NCI-H1694 (cell line): ENCODE measurements at places on chromosomes 1 and 21.

- DNase-seq: no peak
These were observed 1004.9 kb upstream of the NCAM2 start for GRCh38 chr21:19993268-19993667.

DNA sequence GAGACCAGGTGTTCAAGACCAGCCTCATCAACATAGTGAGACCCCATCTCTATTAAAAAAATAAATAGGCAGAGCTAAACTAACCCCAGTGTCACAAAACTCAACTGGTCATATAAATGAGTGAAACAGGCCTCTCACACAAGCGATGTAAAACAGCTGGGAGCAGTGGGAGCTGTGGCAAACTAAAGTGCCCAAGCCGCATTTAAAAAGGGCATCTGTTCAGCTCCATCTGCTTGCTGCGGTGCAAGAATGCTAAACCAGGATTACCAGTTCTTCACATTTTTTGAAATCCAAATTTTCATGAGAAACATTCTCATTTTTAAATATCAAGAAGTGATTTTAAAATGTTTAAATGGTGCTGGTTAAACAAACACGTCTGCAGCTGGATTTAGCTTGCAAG lies 50.0 kb upstream of the WNT2B start:
- peak; percentile 23 for DNase-seq

DNA sequence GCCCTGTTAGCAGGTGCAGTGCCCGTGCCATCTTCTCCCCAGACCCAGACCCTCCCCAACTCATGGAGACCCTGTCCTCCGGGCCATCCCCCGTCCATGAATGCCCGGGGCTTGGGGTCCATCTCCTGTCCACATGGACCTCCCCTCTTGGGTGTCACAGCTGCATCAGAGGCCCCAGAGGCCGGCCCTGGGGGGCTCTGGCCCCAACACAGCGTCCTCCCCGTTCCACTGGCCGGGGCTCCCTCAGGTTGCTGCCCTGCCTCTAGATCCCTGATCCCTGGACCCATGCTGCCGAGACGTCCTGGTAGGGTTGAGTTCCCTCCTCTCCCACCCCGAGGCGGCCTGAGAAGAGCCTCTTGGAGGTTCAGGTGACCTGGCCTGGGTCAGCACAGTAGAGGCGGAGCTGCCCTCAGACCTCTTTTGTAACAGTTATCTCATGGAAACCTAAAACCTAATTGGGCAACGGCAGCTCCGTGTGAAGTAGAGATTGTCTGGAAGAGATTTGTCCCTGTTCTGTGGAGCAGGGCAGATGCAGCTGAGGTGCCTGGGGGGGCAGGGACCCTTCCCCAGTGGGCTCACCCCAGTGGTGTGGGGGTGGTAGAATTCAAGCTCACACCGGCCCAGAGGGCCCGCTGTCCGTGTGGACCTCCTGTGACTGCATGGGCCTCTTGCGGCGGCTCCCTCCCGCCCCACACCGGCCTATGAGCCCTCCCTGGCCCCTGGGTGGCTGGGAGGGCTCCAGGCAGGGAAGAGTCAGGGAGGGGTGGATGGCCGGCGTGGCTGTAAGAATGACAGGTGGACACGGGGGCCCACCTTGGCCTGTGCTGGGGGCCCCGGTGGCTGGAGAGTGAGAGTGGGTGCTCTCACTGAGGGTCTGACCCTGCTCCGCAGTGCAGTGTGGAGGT lies 56.1 kb downstream of the SKI start:
- no peak for DNase-seq

DNA sequence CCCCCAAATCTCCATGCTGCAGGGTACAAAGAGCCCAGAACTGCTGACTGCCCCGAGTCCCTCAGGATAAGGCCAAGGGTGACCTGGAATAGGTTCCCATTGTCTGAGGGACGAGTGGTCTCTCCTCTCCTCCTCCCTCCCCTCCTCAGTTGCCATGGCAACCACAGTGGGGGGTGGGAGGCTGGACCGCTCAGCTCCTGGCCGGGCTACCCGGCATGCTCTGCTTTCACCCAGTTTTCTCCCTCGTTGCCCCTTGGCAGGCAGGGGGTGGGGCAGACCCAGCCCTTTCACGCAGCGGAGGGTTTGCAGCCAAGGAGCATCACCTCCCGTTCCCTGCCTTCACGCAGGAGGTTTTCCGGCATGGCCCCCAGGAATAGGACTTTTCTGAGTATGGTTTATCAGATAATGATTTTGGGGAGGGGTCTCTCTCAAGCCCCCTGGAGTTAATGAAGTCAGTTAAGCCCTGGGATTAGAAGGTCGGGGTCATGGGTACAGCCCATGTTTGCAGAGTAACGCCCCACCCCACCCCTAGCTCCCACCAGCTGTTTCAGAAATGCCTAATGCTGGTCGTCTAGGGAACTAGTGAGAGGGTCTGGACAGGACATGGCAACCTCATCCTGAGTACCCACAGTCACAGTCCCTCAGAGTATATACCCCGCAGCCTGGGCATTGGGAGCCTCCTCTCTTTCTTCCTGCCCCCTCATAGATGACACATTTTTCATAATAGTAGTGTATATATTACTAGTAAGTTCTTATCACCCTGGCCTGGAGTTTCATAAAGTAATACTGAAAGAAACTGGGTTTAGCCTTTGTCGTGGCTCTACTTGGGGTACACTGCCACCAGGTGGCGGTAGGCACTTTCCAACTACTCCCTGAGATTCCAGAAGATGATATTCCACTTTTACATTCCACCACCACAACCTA lies 20.7 kb downstream of the C1QB start:
- peak; percentile 46 for DNase-seq

DNA sequence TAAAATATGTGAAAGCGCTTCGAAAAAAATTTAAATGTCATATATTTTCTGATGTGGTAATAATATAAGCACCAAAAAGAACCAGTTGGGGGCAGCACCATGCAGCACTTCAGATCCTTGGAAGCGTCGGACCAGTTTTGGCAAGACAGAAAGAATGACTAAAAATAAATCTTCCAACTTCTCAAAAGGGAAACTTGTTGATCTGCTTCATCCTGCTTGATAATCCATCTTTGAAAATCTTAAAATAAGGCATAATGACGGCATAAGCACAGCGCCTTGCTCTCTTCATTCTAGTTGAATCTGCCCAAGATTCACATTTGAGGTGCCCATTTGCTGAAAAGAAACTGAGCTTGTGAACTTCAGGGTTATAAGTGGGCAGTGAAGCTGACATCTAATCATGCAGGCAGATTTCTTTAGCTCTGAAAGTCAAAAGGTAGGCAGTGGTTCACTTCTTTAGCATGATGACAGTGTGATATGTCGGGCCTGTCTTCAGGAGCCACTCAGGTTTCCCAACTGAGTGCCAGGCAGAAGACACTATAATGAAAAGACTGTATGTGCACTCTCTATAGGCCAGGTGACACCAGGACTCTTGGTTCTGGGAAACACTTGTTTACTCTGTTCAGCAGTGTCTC lies 19.8 kb upstream of the MUTYH start:
- peak; percentile 55 for DNase-seq

GRCh38 chr1:232244426-232244825 lies 385.5 kb downstream of the SIPA1L2 start:
- peak; percentile 52 for DNase-seq

DNA sequence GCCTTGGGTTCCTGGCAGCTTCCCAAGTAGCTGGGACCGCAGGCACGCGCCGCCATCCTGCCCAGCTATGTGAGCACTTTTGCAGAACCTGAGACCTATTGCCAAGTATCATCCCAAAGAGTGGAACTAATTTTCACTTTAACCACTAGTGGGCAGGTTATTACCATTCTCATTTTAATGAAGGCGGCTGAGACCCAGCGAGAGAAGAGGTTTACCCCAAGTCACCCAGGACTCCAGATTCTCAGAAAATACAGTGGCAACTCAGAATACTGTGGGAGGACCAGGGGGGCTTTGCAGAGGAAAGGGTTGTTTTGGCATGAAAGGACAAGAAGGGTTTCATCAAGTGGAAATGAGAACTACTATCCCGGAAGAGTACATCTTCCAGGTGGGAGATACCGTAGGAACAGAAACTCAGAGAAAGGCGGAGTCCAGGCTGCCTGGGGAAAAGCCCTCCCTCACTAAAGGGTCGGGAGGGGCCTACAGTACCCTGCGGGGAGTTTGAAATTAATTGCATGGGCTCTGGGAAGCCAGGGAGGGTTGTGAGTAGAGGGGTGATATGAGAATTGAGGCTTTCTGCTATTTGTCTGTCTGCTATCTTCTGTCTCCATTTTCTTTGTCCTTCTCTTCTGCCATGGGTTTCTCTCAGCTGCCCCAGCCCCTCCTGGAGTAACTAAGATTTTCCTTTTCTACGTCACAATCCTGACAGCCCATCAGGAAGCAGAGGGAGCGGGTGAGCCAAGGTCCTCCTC lies 7.2 kb upstream of the SEMA4A start:
- DNase-seq: peak; percentile 94

DNA sequence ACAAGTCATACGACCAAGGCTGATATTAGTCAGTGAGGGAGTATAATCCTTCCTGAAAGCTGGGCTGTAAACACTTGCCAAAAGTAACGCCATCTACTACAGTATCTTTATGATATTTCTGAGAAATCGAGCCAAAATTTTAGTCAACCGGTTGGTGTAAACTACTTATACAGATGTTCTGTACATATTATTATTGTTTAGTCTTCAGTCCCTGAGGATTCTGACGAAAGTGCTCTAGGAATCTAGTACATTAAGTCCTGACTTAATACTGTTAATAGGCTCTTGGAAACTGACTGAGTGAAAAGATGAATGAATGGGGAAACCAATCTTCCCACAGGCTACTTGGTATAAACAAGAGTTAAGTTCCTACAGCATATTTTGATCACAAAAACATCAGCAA lies 274.3 kb downstream of the USP25 start:
- no peak for DNase-seq

DNA sequence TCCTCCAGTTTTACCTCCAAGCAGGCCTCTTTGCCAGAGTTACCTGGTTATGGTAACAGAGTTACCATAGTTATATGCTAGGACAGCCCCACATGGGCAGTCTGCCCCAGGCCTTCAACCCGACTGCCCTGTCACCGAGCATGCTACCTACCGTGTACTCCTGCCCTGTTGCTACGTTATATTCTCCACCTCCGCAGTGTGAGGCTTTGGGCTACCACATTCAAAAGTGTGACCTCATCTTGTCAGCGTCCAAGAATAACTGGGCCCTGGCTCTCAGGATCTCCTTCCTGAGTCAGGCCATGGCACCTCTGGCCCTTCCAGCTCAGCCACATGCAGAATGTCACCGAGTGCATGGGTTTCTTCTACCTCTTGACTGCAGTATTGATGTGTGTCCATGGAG lies 8.9 kb downstream of the MAPKAPK2 start:
- DNase-seq: no peak

DNA sequence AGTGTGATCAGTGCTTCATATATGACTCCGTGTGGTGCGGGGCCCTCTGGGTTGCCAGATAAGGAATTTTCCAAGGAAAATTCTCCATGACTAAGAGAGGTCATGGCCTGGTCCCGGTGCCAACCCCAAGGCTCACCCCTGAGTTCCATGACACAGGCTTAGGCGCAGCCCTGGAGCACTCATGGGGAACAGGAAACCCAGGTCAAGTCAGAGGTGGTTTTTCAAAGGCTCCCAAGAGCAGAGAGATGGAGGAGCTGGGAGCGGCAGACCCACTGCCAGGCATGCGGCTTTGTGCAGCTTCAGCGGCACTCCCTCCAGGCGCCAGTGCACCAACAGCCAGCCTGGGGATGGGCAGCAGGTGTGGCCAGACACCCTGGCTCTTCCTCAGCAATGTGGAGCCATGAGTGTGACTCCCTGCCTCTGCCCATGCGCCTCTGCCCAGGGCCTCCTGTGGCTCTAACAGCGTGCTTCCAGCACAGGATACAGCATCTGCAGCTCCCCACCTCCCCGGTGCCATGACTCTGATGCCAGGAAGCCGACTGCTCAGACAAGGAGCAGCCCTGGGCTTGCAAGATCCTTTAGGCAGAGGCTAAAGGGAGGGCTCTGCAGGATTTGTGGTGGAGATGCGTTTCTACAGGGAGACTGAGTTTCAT lies 47.3 kb downstream of the GPR161 start:
- DNase-seq: no peak

DNA sequence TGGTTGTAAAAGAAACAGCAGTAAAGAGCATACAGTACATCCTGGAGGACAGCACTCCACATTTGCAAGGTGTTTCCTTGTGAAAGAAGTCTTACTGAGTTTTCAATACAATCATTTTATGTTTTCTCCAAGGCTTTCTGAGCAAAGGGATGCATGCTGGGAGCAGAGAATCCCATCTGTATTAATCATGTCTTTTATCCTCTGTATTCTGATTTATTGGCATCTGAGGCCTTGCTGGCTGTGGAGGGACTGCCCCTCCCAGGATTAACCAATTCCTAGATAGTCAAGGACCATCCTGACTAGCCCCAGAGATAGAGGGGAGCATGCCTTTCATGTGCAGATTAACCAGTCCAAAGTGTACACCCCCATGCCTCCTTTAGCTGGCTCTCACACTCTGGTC lies 476.3 kb downstream of the SIPA1L2 start:
- DNase-seq: no peak

DNA sequence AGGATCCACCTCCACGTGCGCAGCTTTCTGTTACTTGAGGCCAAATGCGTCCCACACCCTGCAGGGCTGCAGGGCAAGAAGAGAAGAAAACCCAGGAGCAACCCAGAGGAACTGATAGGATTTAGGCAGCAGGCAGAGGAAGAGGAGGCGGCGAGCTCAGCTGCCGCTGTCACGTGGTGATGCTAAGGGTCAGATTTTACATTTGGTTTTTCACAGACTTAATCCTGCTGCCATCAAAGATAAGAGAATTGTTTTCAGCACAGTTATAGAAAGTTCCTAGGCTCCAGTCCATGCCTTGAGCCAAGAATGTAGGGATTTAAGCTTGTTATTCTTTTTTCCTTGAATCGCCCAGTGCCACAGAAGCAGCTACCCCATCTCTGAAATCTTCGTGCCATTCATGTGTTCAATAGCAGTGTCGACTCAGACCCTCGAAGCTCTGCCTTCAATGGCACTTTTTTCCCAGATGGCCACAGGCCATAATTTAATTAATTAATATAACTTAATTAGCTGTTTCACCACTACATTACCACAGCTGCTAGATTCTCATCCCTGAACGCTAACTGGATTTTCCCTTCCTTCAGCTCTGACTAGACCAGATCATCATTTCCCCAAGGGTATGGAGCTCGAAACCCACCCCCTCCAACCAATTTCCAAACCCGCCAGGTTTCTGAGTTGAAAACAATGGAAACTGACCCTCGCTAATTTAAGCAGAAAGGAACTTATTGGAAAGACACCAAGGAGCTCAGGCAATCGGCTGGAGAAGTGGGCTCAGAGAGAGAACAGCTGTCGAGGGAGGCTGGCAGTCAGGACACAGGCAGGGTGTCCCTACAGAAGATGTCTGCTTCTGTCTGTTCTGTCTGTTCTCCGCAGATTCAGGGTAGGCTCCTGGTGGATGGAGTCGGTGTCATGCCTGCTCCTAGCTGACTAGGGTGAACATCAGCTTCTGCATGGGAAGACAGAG lies 36.2 kb downstream of the LDLRAP1 start:
- DNase-seq: no peak

- no peak for DNase-seq
These were observed 17.9 kb upstream of the PTCH2 start for GRCh38 chr1:44860891-44861425.

DNA sequence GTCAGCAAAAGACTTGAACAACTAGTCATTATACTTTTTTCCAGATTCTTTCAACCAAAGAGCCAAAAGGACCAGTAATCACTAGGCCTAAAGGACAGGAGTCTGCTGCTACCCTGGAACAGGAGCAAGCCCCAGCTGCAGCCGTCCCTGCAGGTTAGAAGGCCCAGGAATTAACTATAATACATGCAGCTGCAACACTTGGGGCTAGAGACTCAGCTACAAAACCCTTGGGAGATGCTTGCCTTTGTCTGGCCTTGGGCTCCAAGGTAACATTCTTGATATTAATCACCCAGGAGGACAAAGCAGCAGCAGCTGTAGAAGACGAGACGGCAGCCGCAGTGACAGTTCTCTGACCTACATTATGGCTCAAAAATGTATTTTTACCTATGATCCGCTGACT lies 841.2 kb upstream of the ADGRL4 start:
- no peak for DNase-seq
